ENCODE measurements at places on chromosomes 12 and 14. TPM values are rescaled to one million over a fixed set of nuclear protein-coding genes. Genes with fewer than 3 reads are reported as not detected.

DNA sequence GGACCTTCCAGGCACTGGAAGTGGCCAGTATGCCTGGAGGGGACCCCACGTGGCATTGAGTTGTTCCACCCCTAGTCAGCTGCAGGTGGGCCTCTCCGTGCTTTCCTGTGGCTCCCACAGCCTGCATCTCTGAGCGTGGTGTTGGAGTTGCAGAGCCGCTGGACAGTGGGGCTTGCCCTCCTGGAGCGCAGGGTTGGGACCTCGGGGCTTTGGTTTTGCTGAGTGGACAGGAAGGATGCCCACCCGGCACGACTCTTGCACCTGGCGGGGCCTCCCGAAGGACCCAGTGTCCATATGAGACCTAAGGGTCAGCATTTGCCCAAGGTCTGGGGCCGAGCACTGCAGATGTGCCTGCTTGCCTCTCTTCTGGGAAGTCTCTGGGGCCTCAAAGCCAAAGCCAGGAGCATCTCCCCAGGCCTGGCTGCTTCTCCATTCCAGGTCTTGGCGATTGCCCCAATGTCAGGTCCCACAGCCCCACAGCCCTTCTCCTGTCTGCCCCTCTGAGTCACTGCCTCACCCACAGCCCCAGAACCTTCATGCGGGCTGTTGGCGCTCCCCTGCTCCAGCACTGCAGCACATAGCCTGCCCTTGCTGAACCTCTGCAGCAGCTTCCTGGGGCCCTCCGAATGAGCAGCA lies 1.5 kb downstream of the PACS2 start:
- H3K36me3 ChIP-seq = no peaks in the 10 kb centered on the region
- no peak for DNase-seq
- no peak overlapping the region for H3K27ac ChIP-seq
- peak overlapping the region; percentile 60 for H3K4me3 ChIP-seq

- no peaks in the 10 kb centered on the region for H3K27me3 ChIP-seq
- H3K36me3 ChIP-seq = no peaks in the 10 kb centered on the region
- H3K27ac ChIP-seq = no peak overlapping the region
- H3K4me3 ChIP-seq = no peak overlapping the region
- H3K4me1 ChIP-seq = no peaks in the 10 kb centered on the region
Measured at GRCh38 chr14:35140718-35141581, 18.6 kb downstream of the PRORP start.

The ALDH1L2 gene
- 7.2 TPM for total RNA-seq

DNA sequence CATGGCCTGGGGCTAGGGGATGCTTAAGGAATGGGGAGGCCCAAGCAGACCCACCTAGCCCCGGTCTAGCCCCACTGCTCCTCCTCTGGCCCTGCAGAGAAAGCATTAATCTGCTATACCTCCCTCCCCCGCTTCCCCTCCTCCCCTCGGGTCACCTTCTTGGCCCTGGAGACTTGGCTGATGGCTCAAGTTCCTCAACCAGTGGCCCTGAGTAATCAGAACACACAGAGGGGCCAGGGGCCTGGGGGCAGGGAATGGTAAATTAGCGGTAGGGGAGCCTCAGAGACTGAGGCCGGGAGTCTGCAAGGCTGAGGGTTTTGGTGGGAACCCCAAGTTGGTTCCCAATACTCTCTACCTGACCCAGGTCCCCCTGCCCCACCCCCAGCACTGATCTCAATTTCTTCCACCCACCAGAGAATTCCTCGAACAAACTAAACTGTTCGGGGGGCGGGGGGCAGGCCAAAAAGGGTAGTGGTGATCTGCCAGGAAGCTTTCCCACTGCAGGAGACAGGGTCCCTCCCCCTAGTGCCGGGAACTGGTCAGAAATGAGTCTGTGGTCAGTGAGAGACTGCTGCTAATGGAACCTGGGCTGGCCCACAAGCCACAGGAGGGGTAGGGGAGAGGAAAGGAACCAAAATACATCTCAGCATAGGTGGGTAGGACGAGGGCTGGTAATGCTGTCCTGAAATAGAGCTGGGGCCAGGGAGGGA lies 12.8 kb upstream of the SMARCD1 start:
- no peak overlapping the region for H3K4me3 ChIP-seq
- peaks cover 6% of the 10 kb centered on the region for H3K4me1 ChIP-seq
- DNase-seq = peak; percentile 60
- no peak overlapping the region for H3K27ac ChIP-seq
- H3K36me3 ChIP-seq = no peaks in the 10 kb centered on the region

GRCh38 chr12:117076410-117077372 lies 22.5 kb downstream of the TESC start:
- H3K27me3 ChIP-seq = no peaks in the 10 kb centered on the region
- no peaks in the 10 kb centered on the region for H3K36me3 ChIP-seq
- no peak overlapping the region for H3K27ac ChIP-seq
- no peaks in the 10 kb centered on the region for H3K4me1 ChIP-seq
- no peak overlapping the region for H3K4me3 ChIP-seq
- no peak for DNase-seq

- no peaks in the 10 kb centered on the region for H3K36me3 ChIP-seq
- H3K27me3 ChIP-seq = no peaks in the 10 kb centered on the region
- DNase-seq = no peak
- H3K27ac ChIP-seq = no peak overlapping the region
- H3K4me1 ChIP-seq = no peaks in the 10 kb centered on the region
Measured at GRCh38 chr12:101501410-101501995, 26.4 kb downstream of the SPIC start.

The SELPLG gene
- total RNA-seq = 0.13 TPM

The HOXC10 gene
- not detected for total RNA-seq

GRCh38 chr12:13241833-13242488 lies 45.4 kb downstream of the EMP1 start:
- H3K4me1 ChIP-seq = no peaks in the 10 kb centered on the region
- no peaks in the 10 kb centered on the region for H3K27me3 ChIP-seq
- no peaks in the 10 kb centered on the region for H3K36me3 ChIP-seq

The AQP2 gene
- total RNA-seq = not detected

- H3K36me3 ChIP-seq = no peaks in the 10 kb centered on the region
- H3K27ac ChIP-seq = no peak overlapping the region
- H3K4me1 ChIP-seq = no peaks in the 10 kb centered on the region
- no peaks in the 10 kb centered on the region for H3K27me3 ChIP-seq
- no peak overlapping the region for H3K4me3 ChIP-seq
Measured at GRCh38 chr12:110561471-110562201, 21.5 kb downstream of the PPTC7 start.

DNA sequence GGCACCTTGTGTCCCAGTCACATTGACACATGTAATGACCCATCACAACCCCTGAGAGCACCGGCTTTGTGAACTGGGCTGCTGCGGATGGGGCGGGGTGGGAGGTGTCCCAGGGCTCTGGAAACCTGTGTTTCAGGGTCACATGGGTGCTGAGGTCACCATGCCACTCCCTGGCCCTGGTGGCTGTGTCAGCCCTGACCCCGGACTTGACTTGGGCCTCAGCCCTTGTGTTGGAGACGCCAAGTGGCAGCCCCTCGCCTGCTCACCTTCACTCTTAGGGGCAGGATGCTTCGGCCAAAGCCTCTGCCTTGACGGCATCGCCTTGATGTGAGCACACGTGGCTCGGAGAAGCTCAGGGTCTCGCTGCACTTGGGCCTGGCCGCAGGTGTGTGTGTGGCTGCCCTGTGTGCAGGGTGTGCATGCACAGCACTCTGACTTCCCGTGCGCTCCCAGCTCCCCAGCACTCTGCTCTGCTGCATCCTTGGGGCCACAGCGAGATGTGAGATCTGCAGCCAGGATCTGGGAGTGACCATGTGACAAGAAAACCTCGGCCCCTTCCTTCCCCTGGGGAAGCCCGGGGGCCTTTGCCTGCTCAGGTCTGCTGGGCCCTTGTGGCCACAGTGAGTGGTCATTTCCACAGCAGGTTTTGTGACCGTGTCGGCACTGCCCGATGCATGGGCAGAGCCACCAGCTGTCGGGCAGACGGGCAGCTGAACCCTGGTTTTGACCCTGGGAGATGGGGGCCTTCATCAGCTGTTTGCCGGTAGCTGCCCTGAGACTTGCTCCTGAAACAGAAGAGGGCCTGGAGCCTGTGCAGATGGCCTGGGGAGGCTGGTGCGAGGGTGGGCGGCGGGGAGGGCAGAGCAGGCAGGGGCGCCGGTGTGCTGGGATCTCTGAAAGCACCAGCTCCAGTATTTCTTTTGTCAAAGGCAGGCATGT lies 167.4 kb downstream of the KIF26A start:
- H3K27me3 ChIP-seq = no peaks in the 10 kb centered on the region
- no peak for DNase-seq
- H3K36me3 ChIP-seq = no peaks in the 10 kb centered on the region

GRCh38 chr12:21604245-21605101 lies at the start of gene GYS2:
Gene GYS2, minus strand, starts transcription at chr12:21604847. Its CDS starts 255 bp downstream, at chr12:21604592.
- H3K4me3 ChIP-seq = no peak within 1 kb of the TSS
- H3K36me3 ChIP-seq = no peaks in the 10 kb centered on the region
- no peaks in the 10 kb centered on the region for H3K4me1 ChIP-seq
- H3K27ac ChIP-seq = no peak within 1 kb of the TSS
- H3K27me3 ChIP-seq = no peaks in the 10 kb centered on the region
- DNase-seq = no peak

- no peaks in the 10 kb centered on the region for H3K4me1 ChIP-seq
- peak overlapping the region; percentile 80 for H3K4me3 ChIP-seq
Measured at GRCh38 chr14:67673451-67673850, 981 bp downstream of the VTI1B start.

The MYH7 gene
- not detected for total RNA-seq

DNA sequence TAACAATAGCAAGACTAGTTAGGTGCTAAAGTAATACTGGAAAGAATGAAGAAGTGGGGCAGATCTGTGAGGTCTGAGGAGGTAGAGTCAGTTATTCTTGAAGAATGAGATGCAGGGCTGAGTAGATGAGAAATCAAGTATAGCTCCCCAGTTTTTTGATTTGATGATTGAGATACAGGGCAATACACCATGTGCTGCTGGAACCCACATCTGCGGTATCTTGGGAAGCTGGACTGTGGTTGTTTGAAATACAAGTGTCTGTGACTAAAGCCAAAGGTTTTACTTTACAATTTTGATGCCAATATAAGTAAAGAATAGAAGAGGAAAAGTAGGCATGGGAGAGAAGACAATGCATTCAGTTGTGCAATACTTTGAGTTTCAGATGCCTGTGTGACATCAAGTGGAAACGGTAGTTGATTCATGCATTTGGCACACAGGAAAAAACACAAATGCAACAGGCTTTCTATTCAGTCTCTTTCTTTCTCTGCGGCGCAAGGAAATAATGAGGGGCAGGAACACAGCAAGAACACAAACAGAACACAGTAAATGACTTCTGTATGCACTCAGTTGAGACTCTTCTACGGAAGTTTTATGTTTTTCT lies 190.2 kb upstream of the SLC38A2 start:
- no peak overlapping the region for H3K4me3 ChIP-seq
- DNase-seq = no peak
- 0 out of 2 replicates have a peak, but pooled peaks cover 3% of the 10 kb centered on the region for H3K4me1 ChIP-seq
- no peaks in the 10 kb centered on the region for H3K36me3 ChIP-seq
- no peaks in the 10 kb centered on the region for H3K27me3 ChIP-seq

- H3K4me1 ChIP-seq = peaks cover 5% of the 10 kb centered on the region
- no peak for DNase-seq
- no peak overlapping the region for H3K27ac ChIP-seq
- H3K27me3 ChIP-seq = no peaks in the 10 kb centered on the region
- H3K4me3 ChIP-seq = no peak overlapping the region
- 0 out of 2 replicates have a peak, but pooled peaks cover 3% of the 10 kb centered on the region for H3K36me3 ChIP-seq
Measured at GRCh38 chr14:61113561-61114225, 132.6 kb downstream of the SLC38A6 start.

The PIWIL1 gene
- total RNA-seq = not detected

DNA sequence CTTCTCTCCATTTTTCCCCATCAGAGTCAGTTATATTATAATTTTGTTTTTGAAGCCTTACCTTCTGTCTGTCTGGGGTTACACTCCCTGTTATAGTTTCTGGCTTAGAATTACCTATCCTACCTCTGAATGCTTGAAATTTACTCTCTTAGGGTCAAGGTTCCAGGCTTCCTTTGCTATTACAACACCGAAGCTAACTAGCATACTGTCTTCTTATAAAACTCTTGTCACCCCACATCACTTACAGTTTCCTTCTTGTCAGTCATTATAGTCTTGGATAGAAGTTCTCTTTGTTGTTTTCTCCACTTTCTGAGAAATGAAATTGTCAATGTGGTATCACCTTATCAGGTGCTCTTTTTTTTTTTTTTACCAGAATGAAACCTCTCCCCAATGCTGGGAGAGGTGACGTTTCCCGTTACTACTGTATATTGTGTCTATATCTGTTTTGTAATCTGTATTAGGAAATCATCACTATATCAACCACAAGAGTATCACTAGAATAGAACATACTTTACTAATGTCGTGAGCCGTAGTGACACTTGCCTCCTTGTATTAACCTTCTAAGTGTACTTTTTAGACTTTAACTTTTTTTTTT lies 69.2 kb upstream of the PSMA6 start:
- no peaks in the 10 kb centered on the region for H3K4me1 ChIP-seq
- no peaks in the 10 kb centered on the region for H3K36me3 ChIP-seq
- H3K27me3 ChIP-seq = no peaks in the 10 kb centered on the region
- no peak overlapping the region for H3K27ac ChIP-seq

- no peak overlapping the region for H3K27ac ChIP-seq
- 0 out of 2 replicates have a peak overlapping the region, but pooled peaks have one; percentile 10 for H3K4me3 ChIP-seq
- no peak for DNase-seq
- peaks cover 7% of the 10 kb centered on the region for H3K4me1 ChIP-seq
- H3K27me3 ChIP-seq = no peaks in the 10 kb centered on the region
Measured at GRCh38 chr12:109291117-109291516, 18.0 kb downstream of the FOXN4 start.

The LRRIQ1 gene
- total RNA-seq = 1.2 TPM

DNA sequence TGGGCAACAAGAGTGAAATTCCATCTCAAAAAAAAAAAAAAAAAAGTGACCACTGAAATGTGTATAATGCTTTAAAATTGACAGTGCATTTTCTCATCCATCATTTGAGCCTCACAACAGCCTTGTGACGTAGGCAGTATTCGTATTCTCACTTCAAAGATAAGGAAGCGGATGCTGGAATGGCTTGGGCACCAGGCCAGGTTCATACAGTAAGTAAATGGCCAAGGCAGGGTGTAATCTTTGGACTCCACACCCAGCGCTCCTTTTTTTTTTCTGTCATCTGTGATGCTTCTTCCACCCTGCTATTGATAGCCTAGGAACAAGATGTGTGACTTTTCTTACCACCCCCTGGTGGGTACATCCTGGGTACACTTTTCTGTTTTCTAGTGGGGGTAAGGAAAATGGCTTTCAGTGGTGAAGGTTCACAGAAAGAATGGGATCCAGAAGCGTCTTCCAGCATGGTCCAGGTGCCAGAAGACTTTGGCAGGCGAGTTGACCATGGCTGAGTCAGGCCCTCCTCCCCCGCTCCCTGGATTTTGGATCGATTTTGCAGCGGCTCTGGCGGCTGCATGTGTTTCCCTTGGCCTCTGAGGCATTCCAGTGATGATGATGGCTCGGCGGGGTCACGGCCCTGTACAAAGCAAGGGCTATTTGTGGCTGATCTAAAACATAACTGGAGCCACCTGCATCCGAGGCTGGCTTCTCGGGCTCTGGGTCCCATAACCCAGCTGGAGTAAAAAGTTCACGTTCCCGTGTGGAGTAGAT lies 110.6 kb downstream of the CACNA1C start:
- no peaks in the 10 kb centered on the region for H3K36me3 ChIP-seq
- no peak overlapping the region for H3K4me3 ChIP-seq
- no peaks in the 10 kb centered on the region for H3K4me1 ChIP-seq
- DNase-seq = no peak
